ENCODE measurements at places on chromosomes 11 and 22.

- DNase-seq: no peak
Measured at GRCh38 chr11:927871-928270, 2.2 kb downstream of the AP2A2 start.

- DNase-seq: no peak
Measured at GRCh38 chr11:83477772-83478171, 191.6 kb upstream of the CCDC90B start.

DNA sequence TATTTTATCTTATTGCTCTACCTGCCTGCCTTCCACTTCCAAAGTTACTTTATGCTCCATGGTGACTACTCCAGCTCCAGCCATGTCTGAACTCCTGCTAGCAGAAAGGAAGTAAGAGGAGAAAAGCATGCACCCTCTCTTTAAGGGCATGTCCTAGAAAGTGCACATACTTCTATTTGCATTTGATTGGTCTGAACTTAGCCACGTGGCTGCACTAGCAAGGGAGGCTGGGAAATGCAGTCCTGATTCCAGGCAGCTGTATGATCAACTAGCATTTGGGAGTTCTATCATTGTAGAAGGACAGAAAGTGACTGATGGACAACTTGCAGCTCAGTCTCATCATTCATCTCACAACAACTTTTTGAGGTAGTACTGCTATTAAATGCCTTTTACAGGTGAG, 515.7 kb downstream of the BUD13 start:
- DNase-seq: no peak

DNA sequence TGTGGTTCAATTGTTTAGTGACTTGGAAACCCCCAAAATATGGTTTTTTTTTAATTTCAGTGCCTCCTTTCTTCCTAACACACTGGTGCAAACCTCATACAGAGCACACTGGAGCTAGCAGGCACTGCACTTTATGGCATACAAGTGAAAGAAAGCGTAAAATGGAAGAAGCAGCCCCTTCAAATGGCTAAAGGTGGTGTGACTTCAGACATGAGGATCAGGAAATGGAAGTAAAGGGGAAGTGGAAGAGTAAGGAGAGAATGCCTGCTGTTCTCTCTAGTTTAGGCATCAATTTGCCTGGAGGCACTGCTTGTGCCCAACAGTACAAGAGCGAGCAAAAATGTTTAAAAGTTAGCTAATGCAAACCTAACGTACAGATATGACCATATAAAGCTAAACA, 5.7 kb downstream of the RSF1 start:
- no peak for DNase-seq

GRCh38 chr11:132671851-132672370, 860.4 kb downstream of the OPCML start:
- DNase-seq: no peak
